ENCODE measurements at places on chromosomes 12 and 14.

DNA sequence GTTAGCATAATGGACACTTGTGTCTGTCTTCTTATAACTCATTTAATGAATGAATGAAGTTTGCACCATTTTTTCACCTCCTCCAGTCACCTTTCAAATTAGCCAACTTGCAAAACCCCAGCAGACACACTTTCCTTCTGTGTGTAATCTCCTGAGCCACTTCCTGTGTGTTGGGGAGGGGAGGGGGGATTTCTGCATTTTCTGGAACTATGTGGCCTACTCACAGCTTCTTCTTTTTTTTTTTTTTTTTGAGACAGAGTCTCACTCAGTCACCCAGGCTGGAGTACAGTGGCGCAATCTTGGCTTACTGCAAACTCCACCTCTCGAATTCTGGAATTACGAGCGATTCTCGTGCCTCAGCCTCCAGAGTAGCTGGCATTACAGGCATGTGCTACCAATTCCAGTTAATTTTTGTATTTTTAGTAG is 4.1 kb upstream of the SERPINA1 start:
- DNase-seq = no peak

- no peak for DNase-seq
These were observed 122.0 kb downstream of the AACS start for GRCh38 chr12:125187148-125187745.

GRCh38 chr14:56318393-56319115 is 200.3 kb downstream of the PELI2 start:
- no peak for DNase-seq

DNA sequence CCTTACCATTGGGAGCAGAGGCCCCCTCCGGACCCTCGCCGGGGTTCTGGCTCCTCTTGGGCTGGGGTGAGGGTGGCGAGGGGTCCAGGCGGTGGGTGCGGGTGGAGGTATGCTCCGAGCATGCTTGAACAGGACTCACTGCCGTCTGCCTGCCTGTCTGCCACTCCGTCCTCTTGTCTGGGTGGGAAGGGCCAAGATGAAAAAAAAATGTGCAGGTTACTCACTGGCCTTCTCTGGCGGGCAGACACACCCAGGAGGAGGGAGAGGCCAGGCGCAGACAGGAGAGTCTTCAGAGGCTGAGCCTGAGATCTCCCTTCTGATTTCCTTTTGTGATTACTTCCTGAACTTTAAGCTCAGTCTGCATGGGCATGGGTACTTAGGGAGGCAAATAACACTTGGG is 76.1 kb downstream of the STON2 start:
- DNase-seq = no peak

DNA sequence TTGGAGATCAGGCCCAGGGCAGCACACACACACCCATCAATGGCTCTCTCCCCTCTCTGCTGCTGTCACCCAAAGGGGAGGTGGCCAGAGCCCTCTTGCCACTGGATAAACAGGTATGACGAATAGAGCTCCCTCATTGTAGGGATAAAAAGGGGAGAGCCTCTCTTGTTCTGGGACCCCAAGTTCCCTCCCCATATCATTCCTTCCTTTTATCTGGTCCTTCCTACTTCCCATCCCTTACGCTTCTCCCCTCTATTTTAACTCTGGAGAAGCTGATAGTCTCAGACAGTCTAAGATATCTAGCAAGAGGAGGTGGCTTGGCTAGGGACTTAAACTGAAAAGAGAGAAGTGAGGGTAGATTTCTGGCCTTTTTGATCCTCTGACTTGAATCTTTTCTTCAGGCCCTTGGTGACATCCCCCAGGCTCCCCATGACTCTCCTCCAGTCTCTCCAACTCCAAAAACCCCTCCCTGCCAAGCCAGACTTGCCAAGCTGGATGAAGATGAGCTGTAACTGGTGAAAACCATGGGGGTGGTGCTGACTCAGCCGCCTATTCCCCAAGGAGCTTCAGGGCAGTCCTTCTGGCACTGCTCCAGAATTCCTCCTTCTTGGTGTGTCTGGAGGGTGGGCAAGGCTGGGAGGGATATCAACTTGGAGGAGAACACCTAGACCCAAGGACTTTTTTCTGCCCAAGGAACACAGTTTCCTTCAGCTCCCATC is 5.3 kb downstream of the ARHGEF25 start:
- no peak for DNase-seq

DNA sequence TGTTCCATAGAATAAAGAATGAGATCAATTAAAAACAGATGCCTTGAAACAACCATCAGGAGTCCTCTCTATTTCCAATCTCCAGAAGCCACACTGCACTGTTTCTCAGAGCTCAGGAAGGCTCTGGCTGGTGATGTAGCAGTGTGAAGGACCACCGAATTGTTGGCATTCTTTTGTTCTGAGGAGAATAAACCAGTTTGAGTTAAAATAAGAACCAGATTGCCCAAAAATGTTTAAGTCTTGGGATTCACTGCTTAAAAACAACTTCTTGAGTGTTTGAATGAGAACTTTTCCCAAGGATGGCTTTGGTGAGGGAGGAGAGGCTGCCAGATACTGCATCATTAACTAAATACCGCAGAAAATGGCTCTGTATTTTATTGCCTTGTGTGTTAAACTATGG is 341.2 kb downstream of the C12orf75 start:
- no peak for DNase-seq

All from NCI-H1436 treated with DMSO at 0.1 percent for 48 hours (cell line).